Daoy (cell line): ENCODE measurements at places on chromosomes 16 and 17. TPM values are rescaled to one million over a fixed set of nuclear protein-coding genes. Genes with fewer than 3 reads are reported as not detected.

The INO80E gene
- total RNA-seq: 70.8 and 136 TPM in 2 replicates

DNA sequence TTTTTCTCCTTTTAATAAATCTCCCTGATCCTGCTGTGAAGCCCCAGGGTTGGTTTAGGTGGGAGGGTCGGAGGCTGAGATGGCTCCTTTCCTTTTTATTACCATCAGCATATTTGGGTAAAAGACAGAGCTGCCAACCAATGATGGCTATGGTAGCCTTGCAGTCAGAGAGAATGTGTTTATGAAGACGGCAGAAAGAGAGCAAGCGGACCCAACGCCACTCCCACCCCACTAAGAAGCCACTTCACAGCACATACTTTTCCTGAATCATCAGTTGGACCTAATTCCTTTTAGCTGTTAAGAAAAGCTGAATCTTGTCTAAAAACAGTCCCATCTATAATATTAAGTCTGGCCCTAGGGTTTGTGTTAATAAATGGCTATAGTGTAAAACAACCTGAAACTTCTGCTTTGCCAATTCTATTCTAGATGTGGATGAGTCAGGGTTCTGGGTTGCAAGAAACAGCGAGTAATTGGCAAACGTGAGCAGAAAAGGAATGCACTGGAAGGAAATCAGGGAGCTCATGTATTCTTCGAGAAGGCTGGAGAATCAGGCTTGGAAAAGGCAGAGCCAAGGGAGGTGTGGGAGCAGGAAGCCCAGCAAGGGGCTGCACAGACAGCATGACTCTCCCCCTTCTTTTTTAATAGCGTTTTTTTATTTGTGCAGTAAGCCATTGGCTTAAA, 34.0 kb upstream of the PRKCA start:
- DNase-seq: peak; percentile 27

The ANKRD13B gene
- 13.1 and 15.8 TPM in 2 replicates for total RNA-seq

The NXN gene
- total RNA-seq: 45.9 and 60.5 TPM in 2 replicates

- DNase-seq: no peak
Observed at GRCh38 chr16:76705892-76706291, 428.7 kb downstream of the CNTNAP4 start.

GRCh38 chr17:5272322-5272721, 9.8 kb upstream of the RABEP1 start:
- DNase-seq: peak; percentile 20

- peak; percentile 80 for DNase-seq
Observed at GRCh38 chr17:64281962-64282752, 19.1 kb upstream of the TEX2 start.
